ENCODE measurements at places on chromosomes 11 and 22. TPM values are rescaled to one million over a fixed set of nuclear protein-coding genes. Genes with fewer than 3 reads are reported as not detected.

DNA sequence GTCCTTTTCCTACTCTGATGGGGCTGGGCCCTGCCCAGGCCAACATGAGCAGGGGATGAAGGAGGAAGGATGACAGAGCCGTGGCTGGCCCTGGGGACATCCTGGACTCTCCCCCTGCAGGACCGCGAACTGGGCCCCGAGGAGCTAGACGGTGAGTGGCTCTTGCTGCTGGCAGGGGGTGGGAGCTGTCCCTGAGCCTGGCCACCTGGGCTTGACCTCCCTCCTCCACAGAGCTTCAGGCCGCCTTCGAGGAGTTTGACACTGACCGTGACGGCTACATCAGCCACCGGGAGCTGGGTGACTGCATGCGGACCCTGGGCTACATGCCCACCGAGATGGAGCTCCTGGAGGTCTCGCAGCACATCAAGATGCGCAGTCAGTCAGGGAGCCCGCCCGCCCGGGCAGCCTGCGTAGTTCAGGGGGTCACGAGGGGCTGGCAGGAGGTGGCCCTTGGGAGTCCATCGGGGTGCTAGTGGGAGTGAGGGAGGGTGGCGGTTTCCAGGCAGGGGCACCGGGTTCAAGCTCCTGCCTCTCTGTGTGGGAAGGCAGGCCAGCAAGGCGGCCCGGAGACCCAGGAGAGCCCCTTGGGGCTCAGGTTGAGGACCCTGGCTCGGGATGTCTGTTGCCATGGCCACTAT, 1.0 kb downstream of the CABP4 start:
- DNase-seq: no peak

DNA sequence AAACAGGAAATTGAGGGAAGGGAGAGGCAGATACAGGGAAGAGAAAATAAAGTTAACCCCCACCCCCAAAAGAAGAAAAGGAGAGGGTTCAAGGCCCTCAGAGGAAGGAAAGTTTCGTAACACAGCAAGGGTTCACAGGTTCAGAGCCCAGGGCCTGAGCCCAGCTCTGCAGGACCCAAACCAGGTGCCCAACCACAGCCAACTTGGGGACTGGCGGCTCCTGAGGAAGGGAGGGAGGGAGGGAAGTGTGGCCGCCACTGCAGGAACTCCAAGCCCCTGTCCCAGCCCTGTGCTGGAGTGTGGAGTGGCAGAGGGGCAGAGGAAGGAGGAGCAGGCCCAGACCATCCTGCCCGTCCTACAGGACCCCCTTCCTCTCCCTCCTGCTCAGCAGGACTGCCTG, 59.2 kb downstream of the ELFN2 start:
- DNase-seq: no peak

GRCh38 chr11:82869657-82870056, 30.6 kb downstream of the PRCP start:
- no peak for DNase-seq

- DNase-seq: no peak
These were observed 22.2 kb upstream of the MALAT1 start for GRCh38 chr11:65476632-65477148.

- DNase-seq: no peak
These were observed 19.3 kb upstream of the NUCB2 start for GRCh38 chr11:17257196-17257595.

DNA sequence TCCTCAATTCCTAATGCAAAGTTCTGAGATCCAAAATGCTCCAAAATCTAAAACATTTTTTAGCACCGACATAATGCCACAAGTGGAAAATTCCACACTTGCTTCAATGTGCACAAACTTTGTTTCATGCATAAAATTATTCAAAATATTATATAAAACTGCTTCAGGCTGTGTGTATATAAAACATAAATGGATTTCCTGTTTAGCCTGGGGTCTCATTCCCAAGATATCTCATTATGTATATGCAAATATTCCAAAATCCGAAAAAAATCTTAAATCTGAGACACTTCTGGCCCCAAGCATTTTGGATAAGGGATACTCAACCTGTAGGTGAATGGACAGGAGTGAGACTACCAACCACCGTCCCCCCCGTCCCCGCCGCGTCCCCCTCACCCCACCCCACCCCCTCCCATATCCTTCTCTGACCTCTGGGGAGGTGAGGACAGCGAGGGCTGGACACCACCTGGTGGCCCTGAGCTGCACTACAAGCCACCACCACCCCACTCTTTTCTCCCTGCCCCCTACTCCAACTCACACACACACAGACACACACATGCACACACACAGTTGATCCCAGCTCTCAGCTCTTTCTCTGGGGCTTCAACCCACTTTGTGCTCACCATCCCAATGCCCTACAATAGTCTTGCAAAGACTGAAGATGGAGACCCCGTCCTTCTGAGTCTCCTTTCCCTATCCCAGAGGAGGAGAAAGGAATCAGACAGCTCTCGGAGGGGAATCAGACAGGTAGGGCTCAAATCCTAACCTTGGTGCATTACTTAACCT, 101.0 kb downstream of the PDE2A start:
- DNase-seq: peak; percentile 52

- DNase-seq: no peak
These were observed 40.0 kb downstream of the TENM4 start for GRCh38 chr11:79400717-79401330.

DNA sequence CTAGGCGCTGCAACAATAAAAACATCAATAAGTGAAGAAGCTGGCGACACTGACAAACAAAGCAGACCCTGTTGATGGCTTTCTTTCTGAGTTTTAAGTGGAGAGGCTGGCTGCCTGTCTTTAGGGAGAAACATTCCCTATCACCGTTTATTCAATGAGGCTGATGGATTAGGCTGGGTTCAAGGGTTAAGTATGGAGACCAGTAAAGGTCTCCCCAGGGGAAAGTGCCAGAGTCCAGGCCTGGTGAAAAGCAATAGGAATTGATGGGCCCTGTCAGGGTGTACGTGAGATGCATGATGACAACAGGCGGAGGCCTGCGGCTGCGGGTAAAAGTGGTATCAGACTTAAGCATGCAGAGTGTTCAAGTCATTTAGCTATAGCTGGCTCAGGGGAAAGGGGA, 102.6 kb downstream of the ALX4 start:
- DNase-seq: no peak

DNA sequence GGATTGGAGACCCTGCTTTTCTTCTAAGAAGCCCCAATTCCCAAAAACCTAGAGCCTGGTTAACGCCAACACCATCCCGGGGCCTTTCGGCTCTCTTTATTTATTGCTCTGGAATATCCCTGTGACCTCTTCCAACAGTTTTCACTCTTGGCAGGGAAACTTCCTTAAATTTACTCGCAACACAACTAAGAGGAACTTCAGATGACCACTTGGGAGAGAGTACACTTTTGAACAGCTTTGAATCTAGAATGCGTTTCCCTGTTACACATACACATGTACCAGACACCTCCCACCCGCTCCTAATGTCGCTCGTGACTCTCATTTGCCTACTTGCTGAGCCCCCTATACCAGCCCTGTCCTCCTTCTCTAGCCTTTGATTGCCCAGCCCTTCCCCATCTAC, 19.4 kb downstream of the TUBA8 start:
- no peak for DNase-seq

DNA sequence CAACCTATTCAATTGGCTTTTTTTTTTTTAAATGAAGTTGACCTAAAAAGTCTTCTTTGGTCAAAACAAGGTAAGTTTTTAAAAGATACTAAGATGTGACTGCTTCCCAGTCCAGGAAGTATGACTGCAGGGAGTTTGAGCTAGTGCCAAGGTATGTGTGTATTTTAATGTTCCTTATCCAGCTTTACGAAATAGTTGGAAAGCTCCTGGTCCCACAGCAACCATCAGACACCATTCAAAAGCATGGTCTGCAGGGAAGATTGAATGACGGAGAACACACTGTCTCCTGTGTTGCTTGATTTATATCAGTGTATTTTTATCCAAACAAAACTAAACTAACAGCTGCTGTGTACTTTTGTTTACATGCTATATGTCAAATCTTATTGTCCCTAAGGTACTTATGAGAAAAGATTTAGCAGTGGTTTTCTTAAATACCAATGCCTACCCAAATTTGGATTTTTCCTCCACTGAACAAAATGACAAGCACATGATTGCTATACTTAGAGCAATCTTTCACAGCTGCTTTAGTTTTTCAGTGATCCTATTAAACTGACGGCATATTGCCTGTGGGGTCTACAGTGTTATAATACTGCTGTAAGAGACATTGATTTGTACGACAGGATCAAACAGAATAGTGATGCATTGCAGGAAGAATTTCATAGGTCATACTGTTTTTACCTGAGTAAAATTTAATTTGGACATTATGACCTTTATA, 122.9 kb downstream of the DCDC1 start:
- DNase-seq: no peak

DNA sequence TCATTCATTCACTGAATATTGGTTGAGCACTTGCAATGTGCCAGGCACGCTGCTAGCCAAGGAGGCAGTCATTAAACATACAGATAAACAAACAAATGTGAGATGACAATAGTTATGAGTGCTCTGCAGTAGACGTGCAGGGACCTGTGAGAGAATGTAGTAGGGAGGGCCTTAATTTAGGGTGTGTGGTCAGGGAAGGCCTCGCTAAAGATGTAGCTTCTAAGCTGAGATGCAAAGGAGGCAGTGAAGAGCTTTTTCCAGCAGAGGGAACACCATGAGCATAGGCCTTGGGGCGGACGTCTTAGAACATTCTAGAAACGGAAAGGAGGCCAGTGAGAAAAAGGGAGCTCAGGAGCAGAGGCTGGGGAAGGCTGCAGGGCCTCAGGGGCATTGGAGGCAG, 789 bp upstream of the NCF4 start:
- no peak for DNase-seq

DNA sequence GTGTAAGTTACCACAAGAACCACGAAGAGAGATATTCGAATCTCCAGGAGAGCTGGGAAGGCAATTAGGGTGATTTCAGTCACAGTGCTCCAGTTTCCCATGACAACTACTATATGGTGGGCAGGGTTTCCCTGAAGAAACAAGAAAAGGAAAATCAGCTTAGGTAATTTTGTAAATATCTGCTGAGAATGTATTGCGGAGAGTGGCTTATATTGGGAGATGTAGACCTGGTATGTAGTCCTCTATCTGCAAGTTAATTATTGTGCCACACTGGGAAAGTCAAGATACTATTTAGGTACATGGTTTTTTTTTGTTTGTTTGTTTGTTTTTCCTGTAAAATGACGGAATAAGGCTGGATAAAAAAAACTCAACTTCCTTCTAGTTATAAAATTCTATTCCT, at the start of gene OR6M1:
Gene OR6M1 (minus strand): TSS at position 101 of the 400 bp plus-strand sequence. CDS start 0 bp downstream, at position 101.
- DNase-seq: no peak

Gene MPEG1
- total RNA-seq: not detected

Gene DGCR2
- 27.8 TPM for total RNA-seq

Gene LRRC10B
- 0.09 TPM for total RNA-seq

Gene PARVG
- 125 TPM for total RNA-seq

Data from activated CD8-positive, alpha-beta memory T cell treated with anti-CD3 and anti-CD28 coated beads, Interleukin-2, amount 10 ng/mL, durations not matched to agents 7 days and 5 days (primary cell).